ENCODE measurements at places on chromosomes 6 and 20.

- DNase-seq: no peak
These were observed 10.3 kb downstream of the MTO1 start for GRCh38 chr6:73471686-73472290.

GRCh38 chr6:17842014-17842776 is 135.5 kb upstream of the NUP153 start:
- DNase-seq: no peak

GRCh38 chr6:7727946-7728854 is 2.3 kb downstream of the BMP6 start:
- DNase-seq: no peak

DNA sequence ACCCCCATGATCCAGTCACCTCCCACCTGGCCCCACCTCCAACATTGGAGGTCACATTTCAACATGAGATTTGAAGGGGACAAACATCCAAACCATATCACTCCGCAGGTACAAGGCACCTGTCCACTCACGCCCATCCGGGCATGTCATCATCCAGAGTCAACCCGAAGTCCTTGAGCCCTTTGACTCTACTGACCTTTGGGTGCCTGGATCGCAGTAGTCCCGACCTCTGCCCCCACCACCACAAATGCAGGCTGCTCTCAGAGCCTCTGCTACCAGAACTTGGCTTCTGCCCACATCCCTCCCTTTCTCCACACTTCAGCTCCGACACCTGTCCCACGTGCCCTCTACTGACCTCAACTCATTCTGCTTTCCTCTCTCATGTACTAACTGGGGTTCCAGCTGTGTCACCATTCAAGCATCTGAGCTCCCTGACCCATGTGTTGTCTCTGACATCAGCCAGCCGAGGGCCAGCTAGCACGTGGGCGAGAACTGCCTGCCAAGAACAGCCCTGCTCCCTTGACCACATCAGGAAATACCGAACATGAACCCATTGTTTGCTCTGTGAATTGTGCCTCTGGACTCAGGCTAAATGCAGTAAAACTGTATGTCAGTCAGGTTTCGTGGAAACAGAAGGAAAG is 498.3 kb upstream of the SULF2 start:
- no peak for DNase-seq

DNA sequence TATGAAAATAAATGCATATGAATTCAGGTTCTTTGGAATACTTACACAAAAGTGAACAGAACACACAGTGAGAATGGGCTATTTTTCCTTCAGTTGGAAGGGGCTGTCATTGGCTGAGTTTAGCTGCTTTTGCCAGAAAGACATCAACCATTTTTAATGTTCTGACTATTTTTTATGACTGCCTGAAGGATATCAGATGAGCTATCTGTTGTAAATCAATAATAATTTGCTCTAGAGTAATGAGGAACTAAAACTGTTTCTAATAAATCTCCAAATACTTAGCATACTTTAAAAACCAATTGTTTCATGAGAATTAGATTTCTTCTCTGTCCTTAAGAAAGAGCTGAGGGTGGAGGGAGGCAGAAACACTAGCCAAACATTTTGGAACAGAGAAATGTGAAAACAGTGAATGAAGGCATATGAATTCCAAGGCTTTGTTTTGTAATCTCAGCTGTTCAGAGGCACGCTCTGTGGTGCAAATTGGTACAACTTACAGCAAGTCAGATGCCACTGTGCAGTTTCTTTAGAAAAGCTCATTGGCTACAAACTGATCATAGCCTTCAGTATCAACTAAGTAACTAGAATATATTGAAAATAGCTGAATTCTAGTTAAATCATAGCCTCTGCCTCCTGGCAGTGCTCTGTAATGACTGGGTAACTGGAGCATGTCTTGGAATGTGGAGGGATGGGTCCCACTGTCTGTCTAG is 228.9 kb upstream of the JAG1 start:
- DNase-seq: no peak

DNA sequence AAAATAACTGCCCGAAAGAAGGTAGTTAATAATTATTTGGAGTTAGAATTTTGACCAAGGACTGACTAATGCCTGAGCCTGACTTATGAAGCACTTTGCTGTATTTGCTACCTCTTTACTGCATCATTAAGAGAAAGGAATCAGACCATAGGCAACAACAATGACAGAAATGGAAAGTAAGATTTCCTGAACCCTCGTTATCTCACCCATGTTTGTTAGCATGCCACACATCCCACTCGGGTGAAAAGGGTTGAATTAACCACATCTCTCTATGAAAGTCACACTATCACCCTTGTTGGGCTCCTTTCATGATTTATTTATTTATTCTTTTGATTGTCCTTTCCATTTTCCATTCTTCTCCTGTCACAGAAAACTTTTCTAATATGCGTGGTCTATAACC is 59.6 kb downstream of the OLIG3 start:
- DNase-seq: no peak

DNA sequence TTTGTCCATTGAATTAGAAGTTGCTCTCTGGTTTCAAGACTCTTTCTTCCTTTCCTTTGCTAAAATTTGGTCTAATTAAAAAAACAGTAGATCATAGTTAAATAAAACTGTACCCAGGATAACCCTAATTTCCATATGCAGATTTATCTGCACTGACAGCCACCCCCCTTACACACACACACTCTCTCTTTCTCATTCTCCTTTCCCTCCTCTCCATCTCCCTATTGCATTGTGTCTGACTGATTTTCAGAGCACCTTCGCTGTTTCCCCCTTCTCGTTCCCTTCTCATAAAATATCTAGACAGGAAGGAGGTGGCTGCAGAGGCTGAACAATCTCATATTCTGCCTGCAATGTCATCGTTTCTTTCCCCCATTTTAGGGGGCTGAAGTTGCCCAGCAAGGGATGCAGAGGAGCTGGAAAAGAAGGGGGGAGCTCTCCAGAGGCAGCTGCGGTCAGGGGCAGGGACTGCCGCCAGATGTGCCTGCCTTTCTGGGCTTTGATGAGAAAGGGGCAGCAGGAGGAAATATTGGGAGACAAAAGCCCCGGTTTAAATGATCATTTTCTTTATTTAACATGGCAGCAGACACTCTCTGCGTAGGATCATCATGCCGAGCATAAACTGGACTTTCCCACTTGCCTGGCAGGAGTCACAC is 22.5 kb upstream of the MMS22L start:
- DNase-seq: no peak

- no peak for DNase-seq
These were observed 62.1 kb downstream of the SLC24A3 start for GRCh38 chr20:19274412-19275015.

DNA sequence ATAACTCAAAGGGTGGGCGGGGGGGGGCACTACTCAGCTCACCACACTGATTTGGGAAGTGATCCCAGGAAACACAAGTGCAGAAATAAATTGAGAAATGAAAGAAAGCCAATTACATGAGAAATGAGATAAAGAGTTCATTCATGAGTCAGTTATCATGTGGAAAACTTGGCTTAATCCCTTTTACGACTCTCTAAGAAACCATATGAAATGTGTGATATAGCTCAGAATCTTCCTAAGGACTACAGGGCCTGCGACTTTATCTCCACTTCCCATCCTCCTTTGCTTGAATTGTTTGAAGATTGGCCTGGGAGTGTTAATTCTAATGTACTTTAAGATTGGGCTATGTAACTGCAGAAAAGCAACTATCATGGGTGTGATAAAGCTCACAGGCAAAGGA is 3.6 kb upstream of the BTN2A2 start:
- DNase-seq: no peak

DNA sequence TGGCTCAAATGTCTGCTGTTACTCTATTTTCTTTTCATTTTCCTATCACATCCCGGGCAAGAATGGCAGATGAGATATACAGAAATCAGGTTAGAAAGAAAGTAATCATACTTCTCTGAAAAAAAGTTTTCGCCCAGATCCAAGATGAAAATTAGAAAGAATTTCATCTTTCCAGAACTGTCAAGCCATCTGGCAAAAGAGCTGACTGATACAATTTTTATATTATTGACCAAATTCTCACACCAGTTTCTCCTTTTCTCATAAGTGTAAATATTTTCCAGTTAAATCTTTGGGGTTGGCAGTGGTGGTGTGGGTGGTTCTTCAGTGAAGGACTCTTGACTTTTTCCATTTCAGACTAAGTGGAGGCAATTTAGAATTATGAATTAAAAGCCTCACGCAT is 371.9 kb downstream of the CD83 start:
- no peak for DNase-seq

Data from activated T-cell treated with anti-CD3 and anti-CD28 coated beads for 4 hours (primary cell).